SK-MEL-5 (cell line): ENCODE measurements at places on chromosomes 13 and 19.

DNA sequence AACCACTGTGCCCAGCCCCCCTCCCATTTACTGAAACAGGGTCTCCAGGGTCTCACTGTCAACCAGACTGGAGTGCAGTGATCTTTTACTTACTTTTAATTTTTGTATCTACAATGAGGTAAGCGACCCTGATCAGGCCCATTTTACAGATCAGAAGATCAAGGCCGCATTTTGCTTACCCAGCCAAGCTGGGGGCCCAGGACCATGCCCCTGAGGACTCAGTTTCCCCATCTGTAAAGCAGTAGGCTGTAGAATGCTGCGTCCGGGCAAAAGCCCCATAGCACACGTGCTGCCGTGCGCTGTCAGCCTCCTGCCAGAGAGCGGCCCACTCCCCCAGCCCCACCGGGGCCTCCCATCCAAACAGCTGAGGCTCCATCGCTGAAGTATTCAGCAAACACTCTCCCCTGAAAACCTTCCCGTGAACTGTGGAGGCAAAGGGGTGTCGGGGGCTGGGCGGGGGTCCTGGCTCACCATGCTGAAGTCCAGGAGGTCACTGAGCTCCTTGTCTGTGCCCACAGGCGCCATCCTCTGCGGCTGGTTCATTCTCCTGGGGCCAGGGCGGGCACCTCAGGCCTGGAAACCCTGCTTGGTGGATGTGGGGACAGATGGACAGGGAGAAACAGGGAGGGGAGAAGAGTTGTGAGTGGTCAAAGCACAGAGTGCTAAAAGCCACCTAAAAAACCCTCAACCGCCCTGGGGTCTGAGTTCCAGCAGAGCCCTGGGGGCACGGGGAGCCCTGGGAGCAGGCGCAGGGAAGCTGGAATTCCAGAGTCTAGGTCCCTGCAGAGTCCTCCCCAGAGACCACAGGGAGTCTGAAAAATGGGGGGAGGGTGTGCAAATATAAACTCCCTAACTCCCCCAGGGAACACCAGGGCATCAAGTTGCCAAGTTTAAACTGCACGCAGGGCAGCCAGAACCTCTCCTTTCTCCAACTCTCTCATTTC lies 2.4 kb downstream of the TCF3 start:
- no peak for DNase-seq

DNA sequence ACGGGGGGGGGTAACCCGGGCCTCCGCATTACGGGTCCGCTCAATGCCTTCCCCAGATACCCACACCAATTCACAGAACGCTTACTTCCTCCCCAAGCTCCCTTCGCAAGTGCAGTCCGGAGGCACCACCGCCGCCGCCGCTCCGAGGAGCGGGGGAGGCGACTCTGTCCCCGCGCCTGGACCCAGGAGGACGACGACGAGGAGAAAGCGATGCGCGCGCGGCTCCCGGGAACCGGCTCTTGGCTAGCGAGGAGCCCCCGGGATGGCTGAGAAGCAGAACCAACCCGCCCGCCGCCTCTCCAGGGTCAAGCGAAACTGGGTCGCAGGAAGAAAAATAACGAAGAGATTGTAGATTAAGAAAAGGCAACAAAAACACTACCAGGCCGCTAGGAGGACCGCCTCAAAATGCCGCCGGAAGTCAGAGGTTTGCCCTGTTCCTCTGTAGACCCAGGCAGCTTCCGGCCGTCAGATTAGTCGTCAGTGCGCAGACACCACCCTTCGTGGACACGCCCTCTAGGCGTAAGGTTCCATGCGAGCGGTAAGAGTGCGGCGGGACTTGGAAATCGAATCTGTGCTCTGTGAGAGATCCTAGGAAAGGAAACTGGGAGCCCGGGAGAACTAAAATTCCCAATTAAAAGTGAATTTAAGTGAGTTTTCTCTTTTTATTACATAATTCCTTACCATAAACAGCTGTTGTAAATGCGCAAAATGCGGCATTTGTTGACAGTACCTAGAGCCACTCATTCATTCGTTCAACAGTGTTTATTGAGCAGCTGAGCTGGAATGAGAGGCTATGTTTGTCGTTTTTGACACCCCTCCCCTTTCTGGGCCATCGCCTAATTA lies at the start of gene ZC3H13:
Gene ZC3H13, minus strand, starts transcription at position 428 of the 843 bp plus-strand sequence. CDS start 7,239 bp downstream, outside the sequence.
- peak; percentile 98 for DNase-seq

GRCh38 chr13:28533441-28534166 lies 38.7 kb upstream of the FLT1 start:
- no peak for DNase-seq

GRCh38 chr19:23440791-23441190 lies 45.5 kb upstream of the ZNF91 start:
- DNase-seq = peak; percentile 19

- DNase-seq = no peak
These were observed 144.1 kb upstream of the SERP2 start for GRCh38 chr13:44229371-44230030.

DNA sequence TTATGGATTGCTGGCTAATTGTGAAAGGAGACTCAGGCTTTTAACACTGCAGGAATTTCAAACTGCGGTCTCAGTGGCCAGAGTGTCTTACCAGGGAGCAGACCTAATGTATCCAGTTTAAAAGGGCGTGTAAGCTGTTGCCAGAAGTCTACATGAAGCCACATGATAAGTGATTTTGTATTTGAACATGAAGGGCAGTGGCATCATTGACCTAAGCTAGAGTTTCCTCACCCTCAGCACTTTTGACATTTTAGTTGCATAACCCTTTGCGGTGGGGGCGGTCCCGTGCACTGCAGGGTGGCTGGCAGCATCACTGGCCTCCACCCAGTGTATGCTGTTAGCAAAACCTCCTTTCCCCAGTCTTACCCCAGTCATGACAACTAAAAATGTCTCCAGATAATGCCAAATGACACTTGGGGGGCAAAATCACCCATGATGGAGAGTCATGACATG lies 23.7 kb upstream of the GPR18 start:
- no peak for DNase-seq

DNA sequence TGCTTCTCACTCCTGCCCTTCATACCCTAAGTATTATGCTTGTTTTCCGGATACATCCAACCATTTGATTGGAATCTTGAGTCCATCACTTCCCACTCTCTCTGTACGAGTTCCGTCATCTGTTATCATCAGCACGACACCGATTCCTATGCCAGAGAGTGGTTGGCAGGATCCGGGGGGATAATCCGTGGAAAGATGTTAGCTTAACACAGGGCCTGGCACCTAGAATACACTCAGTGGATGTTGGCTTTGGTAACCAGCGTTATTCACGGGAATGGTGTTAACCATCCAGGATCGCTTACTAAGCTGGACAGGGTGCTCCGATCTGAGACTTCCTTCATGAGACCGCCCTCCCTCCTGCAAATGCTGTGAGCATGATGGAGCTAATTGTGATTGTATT lies 12.4 kb downstream of the VSTM2B start:
- DNase-seq = no peak

- DNase-seq = no peak
These were observed 5.8 kb upstream of the TLE2 start for GRCh38 chr19:3034656-3035541.

DNA sequence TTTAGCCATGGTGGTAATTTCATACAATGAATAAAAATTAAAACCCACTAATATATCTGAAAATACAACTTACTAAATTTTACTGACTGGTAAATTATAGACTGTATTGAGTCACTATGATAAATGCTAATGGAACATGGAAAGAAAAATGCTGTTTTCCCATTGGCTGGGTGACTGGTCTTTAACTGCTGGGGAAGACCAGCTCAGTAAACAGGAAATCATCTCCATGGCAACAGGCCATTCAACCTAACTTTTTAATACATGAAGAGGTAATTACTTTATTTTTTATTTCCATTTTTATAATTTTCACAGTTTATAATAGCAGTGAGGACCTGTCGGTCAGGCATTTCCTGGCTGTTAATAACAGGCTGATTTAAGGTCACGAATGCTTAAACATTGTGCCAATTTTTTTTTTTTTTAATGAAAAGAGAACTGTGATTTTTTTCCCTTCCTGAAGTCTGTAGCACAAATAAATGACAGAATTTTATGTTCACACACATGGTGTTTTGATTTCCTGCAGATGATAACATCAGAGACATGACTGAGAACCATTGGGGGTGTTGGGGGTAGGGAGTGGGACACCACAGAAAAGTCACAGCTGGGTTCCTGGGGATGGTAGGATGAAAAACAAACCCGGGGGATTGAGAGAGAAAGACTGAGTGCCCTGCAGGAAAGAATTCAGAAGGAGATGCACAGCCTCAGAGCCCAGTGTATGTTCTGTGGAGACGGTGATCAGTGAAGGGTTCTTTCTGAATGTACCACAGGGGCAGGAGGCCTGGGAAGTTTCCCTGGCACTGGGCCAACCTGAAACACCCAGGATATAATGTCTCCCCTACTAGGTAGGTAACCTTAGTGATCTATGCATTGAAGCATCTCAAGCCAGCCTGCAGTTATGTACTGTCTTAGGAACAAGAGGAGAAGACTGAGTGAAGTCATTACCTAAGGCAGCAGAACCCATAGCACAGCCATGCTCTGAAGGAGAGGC lies 297.1 kb downstream of the COG6 start:
- no peak for DNase-seq

GRCh38 chr13:36453516-36453915 lies 21.2 kb downstream of the CCNA1 start:
- DNase-seq = peak; percentile 58

DNA sequence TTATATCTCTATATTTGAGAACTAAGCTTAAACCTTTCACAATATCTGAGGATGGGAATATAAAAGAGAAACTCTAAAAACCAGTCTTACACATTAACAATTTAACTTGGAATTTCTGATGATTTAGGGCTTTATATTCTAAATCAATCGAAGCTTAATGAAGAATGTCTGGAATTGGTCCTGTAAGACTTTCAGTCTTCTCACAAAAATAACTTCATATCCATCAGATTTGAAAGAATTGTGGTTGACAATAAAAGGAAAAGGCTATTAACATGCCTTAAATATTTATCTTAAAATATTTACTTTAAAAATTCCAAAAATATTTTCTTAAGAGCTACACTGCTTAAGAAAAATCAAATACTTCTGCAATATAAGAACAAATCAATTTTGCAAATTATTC lies 27.3 kb downstream of the MYCBP2 start:
- no peak for DNase-seq

- no peak for DNase-seq
These were observed 2.9 kb downstream of the KLF2 start for GRCh38 chr19:16327501-16327900.

- no peak for DNase-seq
These were observed 83.9 kb upstream of the OLFM4 start for GRCh38 chr13:52944697-52945096.

- no peak for DNase-seq
These were observed 87.0 kb upstream of the HTR2A start for GRCh38 chr13:46983881-46984280.

DNA sequence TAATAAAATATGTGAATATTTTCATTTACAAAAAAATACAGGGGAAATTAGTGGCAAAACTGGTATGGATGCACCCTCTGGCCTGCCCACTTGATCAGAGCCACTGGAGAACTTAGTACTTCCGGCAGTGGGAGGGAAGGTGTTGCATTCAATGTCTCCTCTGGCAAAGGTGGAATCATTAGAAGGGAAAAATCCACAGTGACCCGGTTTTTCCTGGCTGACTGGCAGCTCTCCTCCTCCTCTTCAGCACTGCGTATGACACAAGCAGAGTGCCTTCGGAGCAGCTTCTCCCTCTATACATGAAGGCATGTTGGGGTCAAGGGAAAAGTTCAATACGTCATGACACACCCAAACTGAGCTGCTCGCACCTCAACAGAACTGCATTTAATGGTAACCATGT lies 102.0 kb upstream of the SLC15A1 start:
- no peak for DNase-seq

DNA sequence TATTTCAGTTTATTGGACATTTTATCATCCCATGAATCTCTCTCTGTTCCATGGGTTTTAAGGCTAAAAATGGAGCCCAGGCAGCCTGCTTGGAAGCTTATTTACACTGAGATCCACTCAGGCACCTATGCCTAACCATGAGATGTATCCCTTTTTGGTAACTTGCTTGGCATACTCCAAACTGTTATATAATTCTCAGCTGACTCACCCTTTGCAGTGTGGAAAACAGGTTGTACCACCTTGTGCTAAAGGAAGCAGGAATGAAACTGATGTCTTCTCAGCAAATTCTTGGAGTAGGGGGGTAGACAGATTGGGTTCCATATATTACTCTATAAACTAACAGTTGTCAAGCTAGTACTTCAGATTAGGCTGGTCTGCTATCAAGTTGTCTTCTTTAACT lies 483.6 kb downstream of the KLF5 start:
- no peak for DNase-seq

- DNase-seq = no peak
These were observed 186.3 kb downstream of the IRS2 start for GRCh38 chr13:109599901-109600657.

- DNase-seq = no peak
These were observed 29.2 kb downstream of the ATP8A2 start for GRCh38 chr13:25400925-25401324.

GRCh38 chr13:44523146-44524015 lies 52.7 kb downstream of the TSC22D1 start:
- DNase-seq = no peak

DNA sequence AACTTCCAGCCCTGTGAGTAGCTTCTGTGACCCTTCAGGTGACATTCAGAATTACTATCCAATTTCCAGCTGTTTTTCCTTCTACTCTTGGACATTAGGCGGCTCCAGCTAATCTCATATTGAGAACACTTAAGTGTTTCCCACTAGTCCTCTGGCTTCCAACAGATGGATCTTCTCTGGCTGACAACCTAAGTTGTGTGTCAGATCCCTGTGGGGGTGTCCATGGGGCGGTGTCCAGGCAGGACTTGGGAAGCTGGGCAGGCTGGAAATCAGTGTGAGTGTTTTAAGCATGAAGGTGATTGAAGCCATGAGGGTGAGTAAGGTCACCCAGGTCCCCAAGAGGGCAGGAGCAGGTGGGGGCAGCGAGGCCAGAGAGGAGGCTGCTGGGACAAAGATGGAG lies 10.1 kb downstream of the CNOT3 start:
- no peak for DNase-seq

- no peak for DNase-seq
These were observed 1094.3 kb downstream of the EFNB2 start for GRCh38 chr13:105441051-105441750.

GRCh38 chr13:79401259-79402070 lies 4.6 kb downstream of the RBM26 start:
- peak; percentile 48 for DNase-seq

DNA sequence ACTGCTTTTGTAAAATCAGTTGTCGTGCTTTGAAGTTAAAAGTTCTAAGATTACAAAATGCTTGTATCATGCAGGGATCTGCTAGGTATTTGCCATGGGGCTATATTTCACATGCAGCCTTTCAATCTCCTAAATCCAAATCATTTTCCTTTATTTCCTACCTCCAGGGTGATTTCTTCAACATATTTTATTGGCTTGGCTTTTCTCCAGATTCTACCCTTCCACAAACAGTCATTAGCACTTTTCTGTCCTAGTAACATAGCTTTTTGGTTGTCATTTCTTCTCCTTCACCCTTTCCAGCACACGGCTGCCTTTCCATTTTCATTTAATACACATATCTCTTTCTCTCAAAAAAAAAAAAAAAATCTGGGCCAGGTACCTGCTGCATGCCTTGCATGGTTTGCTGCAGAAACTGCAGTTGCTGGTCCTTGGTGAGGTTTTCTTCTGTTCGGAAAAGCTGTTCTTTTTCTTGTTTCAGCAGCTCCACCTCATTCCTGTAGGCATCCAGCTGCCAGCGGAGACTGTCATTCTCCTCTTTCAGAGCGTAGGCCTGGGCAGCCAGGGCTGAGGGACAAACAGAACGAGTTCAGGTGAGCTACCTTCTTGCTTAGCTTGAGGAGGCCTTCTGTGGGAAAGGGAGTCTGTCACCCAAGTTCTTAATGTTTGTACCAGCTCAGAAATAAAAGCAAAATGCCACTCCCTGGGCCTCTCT lies 274.7 kb downstream of the DNAJC15 start:
- DNase-seq = no peak
